ENCODE measurements at places on chromosomes 5 and 9. TPM values are rescaled to one million over a fixed set of nuclear protein-coding genes. Genes with fewer than 3 reads are reported as not detected.

Gene CBY3
- total RNA-seq = not detected

DNA sequence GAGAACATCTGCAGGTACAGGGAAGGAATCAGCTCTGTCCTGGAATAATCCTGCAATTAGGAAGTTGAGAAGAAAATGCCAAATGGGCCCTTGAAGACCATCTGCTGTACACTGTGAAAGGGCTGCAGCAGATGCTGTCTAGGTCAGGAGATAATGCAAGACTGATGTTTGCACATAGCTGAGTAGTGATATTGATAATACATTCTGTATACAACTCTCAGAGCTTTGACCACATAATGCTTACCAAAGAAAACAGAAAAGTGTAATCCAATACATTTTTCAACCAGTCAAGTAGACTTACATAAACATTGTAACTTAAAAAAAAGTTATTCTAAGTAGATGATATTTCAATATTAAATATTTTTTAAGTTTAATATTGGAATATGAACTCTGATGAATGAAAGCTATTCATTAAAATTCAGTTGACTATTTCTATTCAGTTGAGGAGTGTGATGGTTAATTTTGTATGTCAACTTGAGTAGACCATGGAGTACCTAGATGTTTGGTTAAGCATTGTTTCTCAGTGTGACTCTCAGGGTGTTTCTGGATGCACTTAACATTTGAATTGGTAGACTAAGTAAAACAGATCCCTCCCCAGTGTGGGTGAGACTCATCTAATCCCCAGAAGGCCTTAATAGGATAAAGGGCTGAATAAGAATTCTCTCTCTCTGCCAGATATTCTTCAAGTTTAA, 380.1 kb upstream of the PRR16 start:
- DNase-seq = no peak
- H3K4me1 ChIP-seq = no peaks in the 10 kb centered on the region
- H3K4me3 ChIP-seq = no peak overlapping the region
- no peak overlapping the region for H3K27ac ChIP-seq
- H3K27me3 ChIP-seq = no peaks in the 10 kb centered on the region
- H3K36me3 ChIP-seq = no peaks in the 10 kb centered on the region

Gene KIAA1191
- total RNA-seq = 59.1 TPM

Gene ZFP2
- total RNA-seq = 2.8 TPM

Gene ALDH7A1
- 44.8 TPM for total RNA-seq

- H3K4me3 ChIP-seq = no peak overlapping the region
- no peaks in the 10 kb centered on the region for H3K4me1 ChIP-seq
- peak; percentile 84 for DNase-seq
- H3K36me3 ChIP-seq = no peaks in the 10 kb centered on the region
Measured at GRCh38 chr5:76582230-76583162, 40.7 kb downstream of the F2RL2 start.

- no peak overlapping the region for H3K27ac ChIP-seq
- peak; percentile 87 for DNase-seq
- no peaks in the 10 kb centered on the region for H3K27me3 ChIP-seq
- no peaks in the 10 kb centered on the region for H3K36me3 ChIP-seq
Measured at GRCh38 chr9:82031538-82032280, 43.1 kb downstream of the SPATA31D1 start.

DNA sequence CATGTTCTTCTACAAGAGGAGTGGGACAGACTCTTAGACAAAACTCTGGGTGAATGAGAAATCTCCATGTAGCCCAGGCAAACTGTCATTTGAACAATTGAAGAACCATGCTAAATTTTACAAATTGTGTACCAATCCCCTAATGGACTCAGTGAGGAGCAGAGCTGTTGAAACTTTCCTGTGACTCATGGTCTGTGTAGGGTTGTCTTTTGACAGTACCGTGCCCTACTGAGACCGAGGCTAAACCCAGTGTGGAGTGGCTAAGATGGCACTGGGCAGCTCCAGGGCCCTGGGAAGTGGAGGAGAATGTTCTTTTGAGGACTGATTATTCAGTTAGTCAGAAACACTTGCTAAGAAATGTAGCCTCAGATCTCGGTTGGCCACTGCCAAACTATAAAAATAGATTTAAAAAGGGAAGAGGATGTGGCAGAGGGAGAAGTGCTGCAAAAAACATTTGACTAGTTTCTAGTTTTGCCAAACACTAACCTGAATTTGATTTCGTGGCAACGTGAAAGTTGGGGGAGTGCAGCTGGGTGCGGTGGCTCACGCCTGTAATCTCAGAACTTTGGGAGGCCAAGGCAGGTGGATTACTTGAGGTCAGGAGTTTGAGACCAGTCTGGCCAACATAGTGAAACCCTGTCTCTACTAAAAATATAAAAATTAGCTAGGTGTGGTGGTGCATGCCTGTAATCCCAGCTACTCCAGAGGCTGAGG, 24.7 kb downstream of the POU4F3 start:
- no peaks in the 10 kb centered on the region for H3K4me1 ChIP-seq
- H3K4me3 ChIP-seq = no peak overlapping the region
- H3K27me3 ChIP-seq = no peaks in the 10 kb centered on the region
- no peak overlapping the region for H3K27ac ChIP-seq
- no peaks in the 10 kb centered on the region for H3K36me3 ChIP-seq
- DNase-seq = no peak

DNA sequence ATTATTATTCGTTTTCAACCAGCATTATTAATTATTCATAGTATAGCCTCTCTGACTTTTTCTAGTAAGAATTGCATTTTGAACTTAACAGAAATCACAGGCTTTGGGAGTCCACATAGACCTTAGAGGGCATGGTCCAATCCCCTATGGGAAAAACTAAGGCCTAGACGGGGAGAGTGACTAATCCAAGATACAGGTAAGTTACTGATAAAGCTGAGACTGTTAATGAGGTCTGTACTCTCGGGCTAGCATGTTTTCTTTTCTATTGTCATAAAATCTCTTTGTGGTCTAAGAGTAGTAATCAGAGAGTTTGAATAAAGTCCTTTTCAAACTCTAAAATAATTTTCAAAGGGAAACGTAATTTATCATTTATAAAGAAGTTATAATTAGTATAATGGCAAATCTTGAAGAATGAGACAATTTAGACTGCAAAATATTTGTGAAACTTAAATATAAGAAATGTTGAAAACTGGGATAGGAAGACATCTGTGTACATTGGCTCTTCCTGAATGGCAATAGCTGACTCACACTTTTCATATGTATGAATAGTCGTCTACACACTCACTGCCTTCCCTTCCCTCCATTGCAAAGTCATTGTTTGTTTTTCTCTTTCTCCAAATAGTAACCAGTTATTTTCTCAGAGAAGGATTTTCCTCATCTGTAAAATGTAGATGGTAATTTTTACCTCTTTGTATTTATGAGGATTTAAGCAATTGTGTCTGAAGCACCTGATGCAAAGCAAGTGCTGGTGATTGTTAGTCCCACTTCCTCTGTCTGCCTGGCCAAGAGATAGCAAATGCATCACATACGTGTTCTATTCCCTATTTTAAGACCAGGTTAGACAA, 207.9 kb upstream of the CD180 start:
- H3K4me1 ChIP-seq = peaks cover 2% of the 10 kb centered on the region
- H3K27ac ChIP-seq = no peak overlapping the region
- no peak overlapping the region for H3K4me3 ChIP-seq
- peak; percentile 72 for DNase-seq

DNA sequence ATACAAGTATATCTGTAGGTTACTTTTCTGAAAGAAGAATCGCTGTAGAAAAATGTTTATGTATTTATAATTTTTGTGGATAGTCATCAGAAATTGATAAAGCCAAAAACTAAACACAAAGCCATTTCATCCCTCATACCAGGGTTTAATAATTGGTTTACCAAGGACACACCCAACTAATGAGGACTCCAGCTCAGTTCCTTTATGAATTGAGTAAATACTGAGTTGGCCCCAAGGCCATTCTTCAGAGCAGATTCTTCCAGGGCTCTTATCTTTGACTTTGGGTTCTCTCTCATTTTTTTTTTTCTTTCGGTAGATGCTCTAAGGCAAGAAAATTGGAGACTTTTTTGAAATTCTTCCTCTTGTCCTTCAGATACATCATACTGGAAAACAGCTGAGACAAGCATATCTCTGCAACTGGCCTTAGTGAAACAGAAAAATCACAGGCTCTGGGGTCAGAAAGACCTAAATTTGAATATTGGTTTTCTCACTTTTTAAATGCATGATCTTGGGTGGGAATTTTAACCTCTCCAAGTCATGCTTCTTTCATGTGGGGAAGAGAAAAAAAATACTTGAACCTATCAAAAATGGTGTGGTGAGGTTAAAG, 401.8 kb downstream of the ARHGEF28 start:
- no peak overlapping the region for H3K4me3 ChIP-seq
- DNase-seq = no peak
- H3K27me3 ChIP-seq = no peaks in the 10 kb centered on the region
- no peaks in the 10 kb centered on the region for H3K36me3 ChIP-seq

DNA sequence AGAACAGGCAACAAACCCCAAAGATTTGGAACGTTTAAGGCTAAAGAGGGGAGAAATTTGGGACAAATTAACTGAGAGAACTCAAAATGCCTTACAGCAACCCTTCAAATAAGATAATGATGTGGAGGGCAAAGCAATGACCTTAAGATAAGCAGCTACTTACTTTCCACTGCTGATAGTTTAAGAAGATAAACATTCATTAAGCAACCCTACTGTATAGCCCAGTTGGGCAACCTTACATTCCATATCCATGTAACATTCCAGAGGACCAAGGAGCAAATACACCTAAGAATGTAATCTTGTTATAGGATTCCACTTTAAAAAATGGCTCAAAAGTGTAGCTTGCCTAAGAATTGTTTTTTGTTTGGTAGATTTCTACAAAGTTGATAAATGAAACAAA, 14.8 kb downstream of the ETF1 start:
- H3K4me3 ChIP-seq = no peak overlapping the region
- H3K27me3 ChIP-seq = no peaks in the 10 kb centered on the region
- peaks cover 2% of the 10 kb centered on the region for H3K36me3 ChIP-seq

- no peak for DNase-seq
- H3K36me3 ChIP-seq = no peaks in the 10 kb centered on the region
- H3K27me3 ChIP-seq = no peaks in the 10 kb centered on the region
- H3K4me1 ChIP-seq = no peaks in the 10 kb centered on the region
Measured at GRCh38 chr9:73347123-73347522, 195.5 kb downstream of the ANXA1 start.

Gene PHF2
- total RNA-seq = 13.4 TPM

GRCh38 chr5:56802205-56802604, 13.1 kb upstream of the MAP3K1 start:
- no peak for DNase-seq
- H3K27ac ChIP-seq = no peak overlapping the region
- no peaks in the 10 kb centered on the region for H3K27me3 ChIP-seq
- H3K36me3 ChIP-seq = no peaks in the 10 kb centered on the region

Gene GMCL2
- under 0.01 TPM for total RNA-seq

- no peaks in the 10 kb centered on the region for H3K36me3 ChIP-seq
- DNase-seq = no peak
- H3K4me1 ChIP-seq = no peaks in the 10 kb centered on the region
- no peak overlapping the region for H3K27ac ChIP-seq
- H3K4me3 ChIP-seq = no peak overlapping the region
Measured at GRCh38 chr5:16505140-16505891, 39.7 kb upstream of the ZNF622 start.

- no peaks in the 10 kb centered on the region for H3K36me3 ChIP-seq
- no peak for DNase-seq
Measured at GRCh38 chr5:164115420-164115819, 610.0 kb downstream of the MAT2B start.

DNA sequence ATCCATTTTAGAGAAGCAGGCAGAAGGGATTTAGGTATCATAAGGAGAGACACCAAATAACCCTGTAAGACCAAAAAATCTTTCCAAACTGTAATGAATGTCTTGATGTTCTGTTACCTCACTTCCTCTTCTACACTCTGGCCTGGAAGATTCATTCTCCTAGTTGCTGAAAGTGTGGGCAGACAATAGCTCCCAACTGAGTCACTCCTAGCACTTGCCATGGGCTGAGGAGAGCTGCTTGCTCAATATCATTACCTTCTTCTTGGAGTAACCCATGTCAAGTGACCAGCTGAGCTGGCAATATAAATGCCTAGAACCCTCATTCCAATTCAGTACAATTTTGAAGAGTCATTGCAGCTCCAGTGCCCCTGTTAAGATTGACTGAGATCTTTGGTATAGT, 1985.5 kb upstream of the CDH6 start:
- no peak for DNase-seq
- no peak overlapping the region for H3K4me3 ChIP-seq
- H3K27ac ChIP-seq = no peak overlapping the region
- H3K27me3 ChIP-seq = no peaks in the 10 kb centered on the region
- H3K4me1 ChIP-seq = no peaks in the 10 kb centered on the region

DNA sequence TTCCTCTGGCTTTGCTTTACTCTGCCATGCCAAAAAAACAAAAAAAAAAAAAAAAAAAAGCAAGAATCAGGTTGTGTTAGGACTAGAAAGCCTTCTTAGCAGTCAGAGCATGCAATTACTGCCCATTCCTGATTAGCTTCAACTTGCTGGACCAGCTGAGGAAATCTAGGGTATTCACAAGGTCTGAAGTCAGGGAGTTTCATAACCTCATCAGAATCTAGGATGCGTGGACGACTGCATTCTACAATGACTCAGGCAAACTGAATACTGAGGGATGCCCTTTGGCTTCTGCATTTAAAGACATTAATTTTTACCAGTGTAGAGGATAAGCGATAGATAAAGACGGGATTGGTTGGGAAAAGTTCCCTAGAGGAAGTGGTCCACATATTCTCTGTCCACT, 39.2 kb upstream of the SHOC1 start:
- no peak overlapping the region for H3K27ac ChIP-seq
- H3K4me1 ChIP-seq = peaks cover 4% of the 10 kb centered on the region
- no peak overlapping the region for H3K4me3 ChIP-seq
- no peaks in the 10 kb centered on the region for H3K36me3 ChIP-seq
- DNase-seq = peak; percentile 43
- H3K27me3 ChIP-seq = no peaks in the 10 kb centered on the region

Gene PCDHA5
- not detected for total RNA-seq

DNA sequence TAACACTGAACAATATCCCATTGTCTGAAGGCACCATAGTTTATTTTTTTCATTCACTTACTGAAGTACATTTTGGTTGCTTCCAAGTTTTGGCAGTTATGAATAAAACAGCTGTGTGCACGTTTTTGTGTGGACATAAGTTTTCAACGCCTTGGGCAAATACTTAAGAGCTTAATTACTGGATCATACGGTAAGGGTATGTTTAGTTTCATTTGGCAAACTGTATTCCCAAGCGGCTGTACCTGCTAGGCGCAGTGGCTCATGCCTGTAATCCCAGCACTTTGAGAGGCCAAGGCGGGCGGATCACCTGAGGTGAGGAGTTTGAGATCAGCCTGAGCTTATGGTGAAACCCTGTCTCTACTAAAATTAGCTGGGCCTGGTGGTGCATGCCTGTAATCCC, 63.7 kb upstream of the FAM120A start:
- no peaks in the 10 kb centered on the region for H3K36me3 ChIP-seq
- no peak overlapping the region for H3K27ac ChIP-seq
- H3K27me3 ChIP-seq = no peaks in the 10 kb centered on the region
- H3K4me1 ChIP-seq = no peaks in the 10 kb centered on the region
- no peak for DNase-seq

DNA sequence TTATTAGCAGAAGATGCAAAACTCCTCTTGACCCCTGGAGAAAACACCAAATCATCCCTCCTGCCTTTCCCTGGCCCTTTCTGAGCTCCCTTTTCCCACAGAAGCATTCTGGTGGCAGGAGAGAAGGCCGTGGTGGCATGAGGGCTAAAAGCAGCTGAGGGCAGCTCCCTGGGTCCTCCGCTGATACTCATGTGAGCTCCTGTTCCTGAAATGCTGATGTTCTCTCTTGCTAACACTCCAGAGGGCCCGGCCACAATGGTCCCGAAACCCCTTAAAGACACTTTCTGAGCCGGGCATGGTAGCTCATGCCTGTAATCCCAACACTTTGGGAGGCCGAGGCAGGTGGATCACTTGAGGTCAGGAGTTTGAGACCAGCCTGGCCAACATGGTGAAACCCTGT, 183.1 kb downstream of the HSPA4 start:
- DNase-seq = no peak
- H3K27ac ChIP-seq = no peak overlapping the region
- no peak overlapping the region for H3K4me3 ChIP-seq
- no peaks in the 10 kb centered on the region for H3K4me1 ChIP-seq

Data from fibroblast of lung (primary cell).